T1000 (cell line): ENCODE measurements at places on chromosomes 5 and 9.

DNA sequence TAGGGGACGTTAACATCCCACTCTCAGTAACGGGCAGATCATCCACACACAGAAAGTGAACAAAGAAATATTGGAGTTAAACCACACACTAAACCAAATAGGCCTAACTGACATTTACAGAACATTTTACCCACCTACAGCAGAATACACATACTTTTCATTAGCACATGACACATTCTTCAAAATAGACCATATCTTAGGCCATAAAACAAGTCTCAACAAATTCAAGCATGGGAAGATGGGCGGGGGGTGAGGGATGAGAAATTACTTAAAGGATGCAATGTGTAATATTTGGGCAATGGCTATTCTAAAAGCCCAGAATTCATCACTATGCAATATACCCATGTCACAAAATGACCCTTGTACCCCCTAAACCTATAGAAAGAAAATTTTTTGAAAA is 226.2 kb downstream of the ATPSCKMT start:
- no peak for DNase-seq

DNA sequence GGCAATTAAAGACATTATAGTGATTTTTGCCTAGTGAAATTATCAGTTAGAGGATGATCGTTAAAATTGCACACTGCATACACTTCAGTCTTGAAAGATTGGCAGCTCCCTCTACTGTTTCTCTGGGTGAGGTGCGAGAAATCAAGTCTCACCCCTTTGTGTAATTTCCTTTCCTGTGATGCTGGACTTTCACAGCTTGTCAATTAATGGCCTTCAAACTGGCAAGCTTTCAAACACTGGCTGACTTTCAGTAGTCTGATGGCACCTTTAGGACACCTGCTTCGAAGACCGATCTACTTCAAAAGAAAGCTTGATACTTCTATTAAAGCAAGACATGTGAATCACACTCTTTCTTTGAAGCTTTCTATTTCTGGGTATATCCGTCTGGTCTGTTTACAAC is 706.7 kb upstream of the PTPRD start:
- DNase-seq = no peak

- no peak for DNase-seq
Observed at GRCh38 chr5:10110228-10110627, 139.5 kb downstream of the ATPSCKMT start.

DNA sequence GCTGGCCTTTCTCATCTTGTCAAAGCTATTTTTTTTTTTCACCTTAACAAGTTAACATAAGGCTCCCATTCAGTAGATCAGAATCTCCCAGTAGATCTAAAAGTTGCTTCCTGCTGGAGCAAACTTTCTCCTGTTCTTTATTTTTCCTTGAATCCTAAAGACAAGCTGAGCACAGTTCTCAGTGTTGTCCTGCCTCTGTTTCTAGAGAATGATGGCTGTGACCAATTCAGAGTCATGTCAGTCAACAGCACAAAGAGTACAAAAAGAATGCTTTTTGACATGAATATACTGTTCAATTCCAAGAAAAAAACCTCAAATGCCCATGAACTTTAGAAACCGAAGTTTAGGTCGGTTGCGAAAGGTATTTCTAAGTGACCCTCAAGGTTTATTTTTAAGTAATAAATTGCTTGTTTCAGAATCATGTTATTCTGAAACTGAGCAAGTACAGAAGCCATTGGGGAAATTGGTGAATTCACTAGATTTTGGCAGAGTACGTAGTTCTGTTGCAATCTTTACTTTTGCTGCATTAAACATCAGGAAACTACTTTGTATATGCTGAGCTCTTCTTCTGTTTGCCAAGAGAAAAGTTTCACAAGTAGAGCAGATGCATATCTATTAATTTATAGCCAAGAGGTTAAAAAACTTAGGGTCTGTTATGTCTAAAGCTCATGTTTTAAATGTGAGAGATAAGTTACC is 161.7 kb upstream of the RPS23 start:
- no peak for DNase-seq

DNA sequence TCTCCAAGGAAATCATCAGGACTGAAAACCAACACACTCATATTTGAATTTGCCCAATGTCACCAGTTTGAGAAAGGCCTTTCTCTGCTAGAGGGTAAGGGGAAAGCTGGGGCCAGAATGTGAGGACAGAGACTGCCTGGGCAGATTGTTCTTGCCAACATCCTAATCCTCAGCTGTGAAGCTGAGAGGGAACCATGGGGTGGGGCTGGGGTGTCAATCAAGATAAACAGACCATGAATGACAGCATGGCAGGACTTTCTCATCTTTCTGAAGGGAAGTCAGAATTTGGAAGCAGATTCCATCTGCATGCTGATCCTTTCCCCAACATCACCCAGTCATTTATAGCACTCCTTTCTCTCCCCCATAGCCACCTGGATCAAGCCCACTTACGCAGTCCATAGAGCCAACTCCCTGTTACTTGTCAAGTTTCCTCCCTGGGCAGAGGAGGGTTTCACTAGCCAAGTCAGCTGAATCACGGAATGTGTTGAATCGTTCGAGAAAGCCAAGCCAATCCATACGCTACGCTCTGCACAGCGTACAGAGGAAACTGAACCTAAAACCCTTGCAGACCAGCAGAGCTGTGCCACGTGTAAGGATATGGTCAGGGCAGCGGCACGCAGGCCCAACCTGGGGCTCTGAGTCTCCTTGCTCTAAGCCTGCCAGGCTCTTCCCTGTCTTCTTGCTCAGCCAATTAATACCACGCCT is 14.9 kb downstream of the GLDC start:
- no peak for DNase-seq

DNA sequence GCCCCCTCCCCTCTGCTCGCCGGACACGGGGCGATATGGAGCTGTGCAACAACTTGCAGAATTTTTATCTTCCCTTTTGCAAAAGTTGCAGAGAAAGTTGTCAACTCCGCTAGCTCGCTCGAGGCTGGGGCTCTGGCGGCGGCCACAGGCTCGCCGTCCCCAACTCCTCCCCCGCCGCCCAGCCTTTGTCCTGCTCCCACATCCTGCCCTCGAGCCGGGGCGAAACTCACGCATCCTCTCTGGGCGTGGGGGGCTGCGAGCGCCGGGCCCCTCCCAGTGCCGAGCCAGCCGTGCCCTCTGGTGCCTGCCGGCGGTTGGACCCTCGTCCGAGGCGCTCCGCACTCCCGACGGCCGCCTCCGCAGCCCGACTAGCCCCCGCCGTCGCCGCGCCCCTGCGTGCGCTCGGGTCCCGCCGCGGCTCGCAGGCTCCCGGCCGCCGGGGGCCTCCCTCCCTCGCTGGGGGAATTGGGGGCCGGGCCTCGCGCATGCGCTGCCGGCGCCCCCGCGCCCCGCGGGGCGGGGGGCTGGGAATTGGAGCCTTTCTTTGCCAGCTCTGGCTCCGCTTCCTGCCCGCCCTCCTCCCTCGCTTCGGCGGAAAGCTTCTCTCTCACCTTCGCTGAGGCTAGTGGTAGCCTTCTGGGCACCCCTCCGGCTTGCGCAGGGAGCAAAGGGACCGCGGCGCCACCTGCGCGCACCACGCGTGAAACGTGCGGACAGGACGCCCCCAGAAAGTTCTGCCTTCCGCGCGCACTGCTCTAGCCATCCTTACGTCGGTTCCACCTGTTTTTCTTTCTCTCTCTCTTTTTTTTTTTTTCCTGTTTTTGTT is at the start of gene CCNJL:
Gene CCNJL, minus strand, starts transcription at position 431 of the 826 bp plus-strand sequence. CDS start 641 bp downstream, outside the sequence.
- peak; percentile 34 for DNase-seq

DNA sequence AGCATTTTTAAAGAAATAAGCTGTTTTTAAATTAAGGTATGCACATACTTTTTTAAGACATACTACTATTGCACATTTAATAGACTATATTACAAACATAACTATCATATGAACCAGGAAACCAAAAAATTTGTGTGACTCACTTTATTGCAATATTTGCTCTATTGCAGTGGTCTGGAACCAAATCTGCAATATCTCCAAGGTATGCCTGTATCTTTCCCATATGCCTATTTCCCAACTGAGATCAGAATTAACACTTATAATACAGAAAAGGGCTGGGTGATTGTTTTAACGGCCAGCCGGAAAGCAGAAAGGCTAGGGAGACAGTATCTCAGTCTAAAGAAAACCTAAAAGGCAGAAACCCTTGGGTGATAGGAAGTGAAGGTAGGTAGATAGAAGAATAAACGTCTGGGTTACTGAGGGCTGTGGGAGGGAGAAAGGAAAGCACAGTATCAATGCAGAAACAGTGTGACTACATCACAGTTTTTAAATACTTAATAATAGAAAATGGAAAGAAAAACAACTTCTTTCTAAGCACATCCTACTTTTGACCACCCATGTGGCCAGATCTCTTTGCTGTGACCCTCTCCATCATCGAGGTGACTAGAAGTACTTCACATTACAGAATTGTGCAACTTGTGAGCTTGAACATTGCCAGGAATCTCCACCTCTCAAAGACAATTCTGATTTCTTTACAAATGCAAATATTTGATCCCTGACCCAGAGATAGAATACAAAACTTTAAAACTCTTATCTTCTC is 126.4 kb downstream of the LPAR1 start:
- no peak for DNase-seq

- no peak for DNase-seq
Observed at GRCh38 chr5:133682451-133682850, 70.1 kb upstream of the FSTL4 start.

- DNase-seq = no peak
Observed at GRCh38 chr5:173165177-173166016, 21.1 kb downstream of the BNIP1 start.

DNA sequence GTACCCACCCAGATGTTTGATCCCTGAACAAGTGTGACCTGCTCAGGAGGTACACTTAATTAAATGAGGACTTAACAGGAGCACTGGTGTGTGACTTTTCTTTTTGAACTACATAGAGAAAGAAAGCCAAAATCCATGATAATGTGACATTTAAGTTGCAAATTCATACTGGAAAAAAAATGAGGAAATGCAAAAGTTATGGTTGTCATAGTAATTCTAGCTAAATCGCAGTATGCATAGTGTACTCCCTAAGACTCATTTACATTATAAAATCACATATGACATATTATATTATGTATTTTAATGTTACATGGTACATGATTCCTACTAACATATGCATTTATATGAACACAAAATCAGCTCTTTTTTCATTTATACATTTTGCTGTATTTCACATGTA is 92.0 kb upstream of the PCSK5 start:
- no peak for DNase-seq

DNA sequence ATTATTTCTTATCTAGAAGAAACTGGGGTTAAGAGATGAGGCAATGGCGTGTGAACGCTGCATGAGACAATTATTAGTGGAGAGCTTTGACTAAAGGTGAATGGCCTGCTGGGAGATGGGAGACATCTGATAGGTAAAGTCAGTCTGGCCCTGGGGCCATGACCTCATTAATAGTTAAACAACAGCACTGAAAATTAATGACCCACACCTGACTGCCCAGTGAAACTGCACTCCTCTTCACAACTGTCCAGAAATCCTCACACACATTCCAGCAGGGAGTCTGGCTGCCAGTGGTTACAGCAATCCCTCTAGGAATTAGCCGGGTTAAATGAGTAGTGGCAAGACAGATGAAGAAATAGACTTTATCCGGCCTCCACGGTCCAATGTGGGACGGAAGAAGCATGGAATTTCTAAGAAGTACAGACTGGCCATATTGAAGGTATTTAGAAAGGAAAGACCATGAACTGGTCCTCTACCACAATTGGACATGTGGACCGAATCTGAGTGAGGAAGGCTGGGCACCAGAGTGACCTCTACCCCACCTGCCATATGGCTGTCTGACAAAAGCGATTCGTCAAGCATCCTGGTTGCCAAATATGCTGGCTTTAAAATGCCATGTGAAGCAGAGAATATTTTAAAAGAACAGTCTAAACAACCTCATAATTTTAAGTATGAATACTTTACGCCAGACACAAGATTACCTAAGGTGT is 138.4 kb downstream of the EFNA5 start:
- no peak for DNase-seq

GRCh38 chr5:125451622-125452021 is 705.2 kb upstream of the ZNF608 start:
- no peak for DNase-seq

GRCh38 chr5:124919747-124920525 is 173.5 kb upstream of the ZNF608 start:
- DNase-seq = no peak

DNA sequence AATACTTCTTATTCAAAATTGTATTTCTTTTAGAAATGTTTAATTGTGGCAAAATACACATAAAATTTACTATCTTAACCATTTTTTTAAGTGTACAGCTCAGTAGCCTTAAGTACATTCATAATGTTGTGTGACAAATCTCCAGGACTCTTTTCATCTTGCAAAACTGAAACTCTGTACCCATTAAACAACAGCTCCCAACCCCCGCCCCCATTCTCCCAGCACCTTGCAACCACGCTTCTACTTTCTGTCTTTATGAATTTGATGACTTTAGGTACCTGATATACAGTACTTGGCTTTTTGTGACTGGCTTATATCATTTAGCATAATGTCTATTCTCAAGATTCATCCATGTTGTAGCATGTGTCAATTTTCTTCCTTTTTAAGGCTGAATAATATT is 2.8 kb upstream of the IL5 start:
- no peak for DNase-seq

- no peak for DNase-seq
Observed at GRCh38 chr5:110932755-110933488, 138.6 kb upstream of the TSLP start.

DNA sequence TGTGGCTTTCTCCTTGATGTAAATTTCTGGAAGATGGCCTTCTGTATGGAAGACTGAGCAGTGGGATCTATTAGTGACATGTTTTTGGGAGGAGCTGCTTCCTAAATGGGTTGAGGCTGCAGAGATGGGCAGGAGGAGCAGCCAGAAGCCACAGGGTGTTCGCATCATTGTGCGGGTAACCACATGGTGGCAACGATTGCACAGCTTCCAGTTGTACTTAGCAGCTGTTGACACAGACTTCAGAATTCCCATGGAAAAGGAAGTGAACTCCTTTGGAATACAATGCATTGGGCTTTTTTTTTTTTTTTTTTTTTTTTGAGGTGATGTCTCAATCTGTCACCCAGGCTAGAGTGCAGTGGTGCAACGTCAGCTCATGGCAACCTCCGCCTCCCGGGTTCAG is 297.3 kb downstream of the NR3C1 start:
- no peak for DNase-seq

DNA sequence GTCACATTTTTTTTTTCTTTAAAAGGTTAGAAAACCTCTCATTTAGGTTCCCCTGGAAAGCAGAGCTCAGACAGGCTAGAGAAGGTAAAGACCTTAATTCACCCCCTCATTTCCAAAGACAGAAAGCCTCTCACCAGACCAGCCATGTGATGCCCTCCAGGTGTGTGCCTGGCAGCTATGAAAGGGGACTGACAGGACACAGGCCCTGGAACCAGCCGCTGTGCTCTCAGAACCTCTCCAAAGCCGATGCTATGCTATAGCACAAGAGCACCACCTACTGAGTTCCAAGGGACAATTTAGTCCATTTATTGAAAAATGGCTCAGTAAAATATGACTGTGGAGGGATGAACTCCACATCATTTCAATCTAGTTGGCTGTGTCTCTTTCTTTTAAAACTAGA is 48.8 kb downstream of the FANCC start:
- DNase-seq = no peak

- DNase-seq = no peak
Observed at GRCh38 chr9:4506490-4506889, 16.2 kb downstream of the SLC1A1 start.

GRCh38 chr5:139806726-139807646 is 11.4 kb downstream of the PSD2 start:
- DNase-seq = no peak

- DNase-seq = no peak
Observed at GRCh38 chr5:124773315-124774311, 27.2 kb upstream of the ZNF608 start.

- no peak for DNase-seq
Observed at GRCh38 chr5:931570-932145, 39.0 kb downstream of the TRIP13 start.
